Activated T-cell treated with anti-CD3 and anti-CD28 coated beads for 48 hours (primary cell): ENCODE measurements at places on chromosomes 5 and 9.

- DNase-seq: no peak
Observed at GRCh38 chr5:172577267-172577909, 63.7 kb upstream of the NEURL1B start.

- DNase-seq: no peak
Observed at GRCh38 chr9:36961051-36961450, 73.0 kb downstream of the PAX5 start.

- DNase-seq: no peak
Observed at GRCh38 chr5:172751761-172752510, 19.1 kb downstream of the DUSP1 start.

DNA sequence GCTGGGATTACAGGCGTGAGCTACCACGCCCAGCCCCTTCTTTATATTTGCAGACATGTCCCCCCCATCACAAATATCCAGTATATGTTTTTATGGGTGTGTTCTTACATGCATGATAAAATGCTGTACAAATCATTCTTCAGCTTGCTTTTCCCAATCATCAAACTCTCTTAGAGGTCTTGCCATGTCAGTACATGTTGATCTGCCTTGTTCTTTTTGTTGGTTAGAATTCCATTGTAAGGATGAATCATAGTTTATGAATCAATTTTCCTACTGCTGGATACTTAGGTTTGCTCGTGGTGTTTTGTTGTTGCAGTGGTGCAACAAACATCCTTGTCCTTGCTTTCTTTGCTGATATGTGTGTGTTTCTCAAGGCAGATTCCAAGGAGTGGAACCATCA, 79.9 kb upstream of the NEURL1B start:
- DNase-seq: no peak

DNA sequence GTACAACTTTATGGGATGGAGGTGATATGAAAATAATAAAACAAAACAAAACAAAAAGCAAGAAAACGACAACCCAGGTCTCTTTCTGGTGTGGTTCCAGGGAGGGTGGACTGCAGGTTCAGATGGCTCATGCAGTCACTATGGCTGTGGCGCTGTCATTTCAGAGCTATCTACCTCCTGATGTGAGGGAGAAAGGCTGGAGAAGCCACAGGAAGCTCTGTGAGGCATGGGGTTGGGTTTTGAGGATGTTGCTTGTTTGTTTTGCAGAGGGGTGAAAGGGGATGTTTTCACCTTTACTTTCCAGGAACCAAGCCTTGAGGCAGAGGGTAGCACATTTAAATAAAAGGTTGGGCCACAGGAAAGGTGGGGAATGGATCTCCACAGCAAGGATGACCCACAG, 18.7 kb downstream of the NIPAL4 start:
- no peak for DNase-seq

DNA sequence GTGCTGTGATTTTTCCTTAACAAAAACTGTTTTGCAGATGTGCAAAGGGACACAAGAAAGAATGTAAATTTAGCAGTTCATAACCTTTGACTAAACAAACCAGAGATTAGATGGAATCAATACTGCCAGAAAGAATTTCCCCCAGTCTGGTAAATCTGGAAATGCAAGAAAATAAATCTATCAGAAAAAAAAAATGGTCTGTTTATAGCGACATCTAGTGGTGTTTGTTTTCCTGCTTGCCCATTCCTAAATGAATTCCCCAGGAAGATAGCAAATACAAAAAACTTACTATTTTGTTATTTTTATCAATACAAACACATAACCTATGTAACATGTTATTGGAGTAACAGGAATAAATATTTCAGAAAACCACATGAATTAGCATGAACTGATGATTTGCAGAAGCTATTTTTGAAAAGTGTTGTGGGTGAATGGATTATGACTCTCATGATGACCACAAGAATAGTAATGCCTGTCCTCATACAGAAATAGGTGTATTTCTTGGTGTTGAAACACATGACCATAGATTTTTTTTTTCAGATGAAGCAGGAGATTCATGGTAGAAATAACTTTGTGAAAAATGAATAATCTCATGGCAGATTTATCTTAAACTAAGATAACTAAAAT, 1703.8 kb downstream of the MAT2B start:
- DNase-seq: no peak

- no peak for DNase-seq
Observed at GRCh38 chr9:134297083-134297410, 29.2 kb upstream of the RXRA start.

DNA sequence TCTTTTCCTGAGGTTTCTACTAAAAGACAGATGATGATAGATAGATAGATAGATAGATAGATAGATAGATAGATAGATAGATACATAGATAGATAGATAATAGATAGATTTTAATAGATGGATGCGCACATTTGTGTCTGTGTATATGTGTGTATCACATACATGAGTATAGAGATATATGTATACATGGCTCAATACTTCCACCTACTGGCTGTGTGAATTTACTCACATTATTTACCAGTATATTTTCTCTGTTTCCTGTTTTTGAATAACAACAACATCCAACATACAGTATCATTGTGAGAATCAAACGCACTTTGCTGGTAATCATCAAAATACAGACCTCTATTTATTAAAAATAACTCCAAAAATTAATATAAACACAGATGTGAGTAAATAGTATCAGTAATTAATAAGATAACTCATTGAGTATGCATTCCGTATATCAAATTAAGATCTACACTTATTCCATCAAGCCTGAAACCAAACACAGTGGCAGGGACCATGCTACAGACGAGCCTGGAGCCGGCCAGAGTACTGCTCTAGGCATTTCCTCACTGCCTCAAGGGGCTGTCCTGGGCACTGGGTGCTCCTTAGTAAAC, 338.0 kb downstream of the SEMA5A start:
- DNase-seq: no peak

- DNase-seq: no peak
Observed at GRCh38 chr9:78358329-78359051, 61.6 kb downstream of the PSAT1 start.

- DNase-seq: no peak
Observed at GRCh38 chr9:106587042-106587441, 275.9 kb upstream of the ZNF462 start.

GRCh38 chr9:69831611-69832010, 11.0 kb downstream of the CFAP95 start:
- no peak for DNase-seq

DNA sequence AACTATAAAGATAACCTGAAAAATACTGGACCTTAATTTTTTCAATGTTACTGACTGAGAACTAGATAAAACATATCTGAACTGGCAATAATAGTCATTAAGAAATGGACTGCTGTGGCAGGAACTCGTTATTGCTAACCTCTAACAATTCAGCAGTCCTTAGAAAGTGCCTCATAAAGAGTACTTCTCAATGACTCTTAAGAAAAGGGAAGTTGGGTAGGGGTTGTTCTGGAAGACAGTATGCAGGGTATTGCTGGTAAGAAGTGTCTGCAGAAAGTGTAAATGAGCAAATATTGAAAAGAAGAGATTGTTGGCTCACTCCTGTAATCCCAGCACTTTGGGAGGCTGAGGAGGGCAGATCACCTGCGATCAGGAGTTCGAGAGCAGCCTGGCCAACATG, 27.9 kb downstream of the FOXD1 start:
- no peak for DNase-seq

DNA sequence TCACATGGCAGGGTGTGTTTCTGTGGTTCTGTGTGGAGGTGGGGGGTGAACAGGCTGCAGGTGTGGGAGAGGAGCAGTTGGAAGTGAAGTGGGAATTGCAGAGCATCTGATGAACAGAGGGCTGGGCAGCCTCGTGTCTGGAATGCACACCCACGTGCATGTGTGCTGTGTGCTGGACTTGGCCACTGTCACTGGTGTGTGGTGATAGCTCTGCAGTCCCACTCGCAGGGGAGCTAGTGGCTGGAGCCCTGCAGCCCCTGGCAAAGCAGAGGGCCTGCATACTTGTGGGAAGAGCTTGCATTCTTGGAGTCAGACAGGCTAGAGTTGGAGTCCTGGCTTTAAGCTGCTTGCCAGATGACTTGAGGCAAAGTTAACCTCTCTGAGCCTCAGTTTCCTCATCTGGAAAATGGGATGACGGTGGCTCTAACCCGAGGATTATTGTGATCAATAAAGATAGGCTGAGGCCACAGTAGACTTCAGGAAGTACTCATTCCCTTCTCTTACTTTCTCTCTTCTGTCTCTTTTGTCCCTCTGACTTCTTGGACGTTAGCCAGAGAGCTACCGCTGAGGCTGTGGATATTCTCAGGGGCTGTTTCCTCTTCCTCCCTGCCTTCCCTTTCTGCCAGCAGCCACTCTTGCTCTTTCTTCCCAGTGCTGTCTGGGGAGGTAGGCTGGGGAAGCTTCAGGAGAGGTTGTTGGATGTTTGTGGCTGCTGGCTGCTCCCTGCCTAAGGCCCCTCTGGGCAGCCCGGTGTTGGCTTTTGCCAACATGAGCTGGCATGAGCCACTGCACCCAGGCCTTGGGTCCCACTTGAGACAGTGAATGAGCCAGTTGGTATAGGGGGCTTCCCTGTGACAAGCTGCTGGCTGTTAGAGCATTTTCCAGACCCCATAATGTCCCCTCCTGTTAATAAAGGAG, 18.3 kb downstream of the PSAT1 start:
- DNase-seq: no peak

- DNase-seq: no peak
Observed at GRCh38 chr5:43415935-43416802, 4.0 kb upstream of the CCL28 start.

DNA sequence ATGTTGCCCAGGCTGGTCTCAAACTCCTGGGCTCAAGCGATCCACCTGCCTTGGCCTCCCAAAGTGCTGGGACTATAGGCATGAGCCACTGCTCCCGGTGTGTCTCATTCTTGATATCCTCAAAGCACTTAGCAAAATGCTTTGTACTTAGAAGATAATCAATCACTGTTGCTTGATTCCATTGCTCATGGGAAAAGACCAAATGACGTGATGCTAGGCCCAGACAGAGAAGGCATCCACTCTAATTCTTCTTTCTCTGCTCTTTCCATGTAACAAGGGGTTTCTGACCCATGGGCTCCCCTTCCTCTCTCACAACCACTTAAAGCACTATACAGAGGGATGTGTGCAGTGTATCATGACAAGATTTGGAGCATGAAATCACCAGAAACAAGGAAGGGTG, 83.0 kb downstream of the APBA1 start:
- no peak for DNase-seq
